ENCODE measurements at places on chromosomes 2 and 18.
A peak's percentile ranks its signal among the peaks of the same experiment; 100 is the strongest.

DNA sequence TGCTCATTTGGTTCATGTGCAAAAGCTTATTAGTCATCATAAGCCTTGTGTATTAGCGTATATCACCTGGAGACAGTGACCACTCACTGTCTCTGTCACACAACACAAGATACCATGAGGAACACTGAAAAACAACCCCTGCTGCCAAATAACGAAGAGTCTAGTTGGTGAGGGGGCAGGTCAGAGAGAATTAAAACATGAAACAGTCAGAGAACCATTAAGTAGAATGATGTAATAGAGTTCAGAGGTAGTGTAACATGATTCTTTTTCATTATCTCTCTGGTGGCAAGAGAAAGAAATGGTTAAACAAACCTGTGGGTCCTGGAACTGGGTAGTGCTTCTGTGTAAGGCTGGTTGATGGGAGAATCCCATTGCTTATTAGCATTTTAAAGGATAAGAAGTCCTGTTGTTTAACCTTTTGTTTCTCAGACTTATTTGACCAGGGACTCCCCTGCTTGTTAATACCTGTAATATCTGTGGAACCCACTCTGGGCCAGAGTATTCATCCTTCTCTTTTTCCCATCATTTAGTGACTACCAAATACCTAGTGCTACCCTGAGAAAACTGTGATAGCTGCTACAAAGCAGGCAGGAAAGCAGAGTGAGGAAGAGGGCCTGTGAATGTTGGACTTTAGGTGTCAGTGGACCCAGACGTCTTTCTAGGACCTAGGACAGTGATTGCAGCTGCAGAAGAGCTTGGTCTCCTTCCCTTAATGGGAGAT lies 38.0 kb downstream of the PTRHD1 start:
- no peak for DNase-seq

DNA sequence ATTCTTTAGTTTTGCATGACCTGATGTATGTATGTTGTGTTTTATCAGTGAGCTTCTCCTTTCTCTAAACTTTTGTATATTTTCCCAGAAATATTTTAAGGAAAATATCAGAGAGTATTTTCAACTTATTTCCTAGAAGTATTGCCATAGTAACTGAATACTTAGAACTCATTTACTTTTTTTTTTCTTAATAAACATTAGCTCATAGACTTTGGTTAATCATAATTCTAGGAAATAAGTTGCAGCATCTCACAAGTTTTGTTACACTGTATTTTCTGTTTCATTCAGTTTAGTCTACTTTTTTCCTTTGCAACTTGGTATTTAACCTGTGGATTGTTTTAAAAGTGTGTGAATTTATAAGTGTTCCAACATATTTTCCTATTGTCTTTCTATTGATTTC lies 27.5 kb downstream of the SMCHD1 start:
- DNase-seq = no peak

DNA sequence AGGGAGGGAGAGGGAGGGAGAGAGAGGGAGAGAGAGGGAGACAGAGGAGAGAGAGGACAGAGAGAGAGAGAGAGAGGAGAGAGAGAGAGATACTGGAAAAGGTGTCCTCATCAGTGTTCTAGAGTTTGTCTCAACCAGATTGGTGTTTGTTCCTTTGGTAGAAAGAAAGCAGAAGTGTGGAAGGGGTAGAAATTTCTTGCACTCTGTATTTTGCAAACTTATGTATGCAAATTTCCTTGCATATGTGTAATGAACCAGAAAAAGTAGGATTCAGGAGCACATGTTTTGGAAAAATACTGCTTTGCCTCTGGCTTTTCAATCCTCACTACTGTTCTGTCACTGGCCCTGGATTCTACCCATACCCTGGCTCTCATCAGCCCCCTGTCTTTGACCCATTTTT lies 1.1 kb upstream of the SP140 start:
- DNase-seq = no peak

- DNase-seq = no peak
These were observed 26.0 kb upstream of the SP3 start for GRCh38 chr2:173990970-173991819.

- DNase-seq = no peak
These were observed 292.4 kb upstream of the PXDN start for GRCh38 chr2:2036686-2037085.

GRCh38 chr2:120470041-120470965 lies 124.4 kb downstream of the INHBB start:
- DNase-seq = no peak

DNA sequence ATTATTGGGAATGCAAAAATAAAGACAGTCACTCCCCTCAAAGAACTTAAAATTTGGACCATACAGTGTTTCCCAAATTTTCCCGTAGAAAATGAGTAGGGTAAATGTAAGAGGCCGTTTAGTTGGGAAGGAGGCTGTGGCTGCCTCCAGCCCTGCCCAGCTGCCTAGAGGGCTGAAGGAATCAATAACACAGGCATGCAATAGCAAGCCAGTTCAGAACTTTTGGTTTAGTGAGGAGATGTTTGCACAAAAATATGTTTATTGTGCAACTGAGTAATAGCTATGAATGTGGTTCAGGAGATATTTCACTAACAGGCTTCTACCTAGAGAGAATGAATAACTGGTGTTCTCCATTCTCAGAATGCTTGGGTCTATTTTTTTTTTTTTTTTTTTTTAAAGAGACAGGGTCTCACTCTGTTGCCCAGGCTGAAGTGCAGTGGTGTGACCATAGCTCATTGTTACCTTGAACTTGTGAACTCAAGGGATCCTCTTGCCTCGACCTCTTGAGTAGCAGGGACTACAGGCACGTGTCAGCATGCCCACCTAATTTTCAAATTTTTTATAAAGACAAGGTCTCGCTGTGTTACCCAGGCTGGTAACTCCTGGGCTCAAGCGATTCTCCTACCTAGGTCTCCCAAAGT lies 23.6 kb downstream of the UGP2 start:
- no peak for DNase-seq

- peak; percentile 54 for DNase-seq
These were observed 323.2 kb downstream of the PLCL1 start for GRCh38 chr2:198127627-198128026.

DNA sequence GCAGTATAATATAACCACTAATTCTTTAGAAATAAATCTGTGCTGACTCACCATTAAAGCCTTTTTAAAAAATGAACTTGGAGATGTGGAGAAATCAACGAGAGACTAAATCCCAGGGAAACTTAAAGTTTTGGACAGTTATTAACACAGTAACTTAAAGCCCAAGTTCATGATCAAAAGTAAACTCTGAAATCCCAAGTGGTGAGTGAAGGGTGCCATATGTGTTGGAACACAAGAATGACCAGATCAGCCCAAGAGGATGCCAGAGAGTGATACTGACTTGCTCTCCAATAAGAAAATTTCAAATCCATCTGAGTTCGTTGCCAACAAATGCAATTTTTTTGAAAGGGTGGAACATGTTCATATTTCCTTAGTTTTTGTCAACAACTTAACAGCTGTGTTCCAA lies 838.1 kb upstream of the ACVR2A start:
- no peak for DNase-seq

GRCh38 chr2:171491292-171491691 lies 31.0 kb upstream of the CYBRD1 start:
- DNase-seq = no peak

GRCh38 chr2:201452058-201452921 lies 750 bp downstream of the STRADB start:
- DNase-seq = no peak

DNA sequence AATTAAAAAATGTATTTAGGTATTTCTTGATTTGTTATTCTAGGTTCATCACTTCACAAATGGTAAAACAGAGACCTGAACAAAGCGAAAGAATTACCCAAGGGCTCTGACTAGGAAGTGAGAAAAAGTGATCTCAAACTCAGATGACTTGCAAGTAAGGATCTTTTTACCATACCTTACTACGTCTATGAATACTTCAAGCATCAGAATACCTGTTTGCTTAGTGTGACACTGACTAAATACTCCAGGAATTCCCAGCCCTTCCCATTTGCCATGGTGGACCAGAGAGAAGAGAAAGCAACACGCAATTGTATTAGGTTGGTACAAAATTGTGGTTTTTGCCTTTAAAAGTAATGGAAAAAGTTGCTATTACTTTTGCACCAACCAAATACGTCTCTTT lies 35.8 kb upstream of the FIGN start:
- no peak for DNase-seq

- no peak for DNase-seq
These were observed 278.8 kb upstream of the SESTD1 start for GRCh38 chr2:179543361-179543901.

DNA sequence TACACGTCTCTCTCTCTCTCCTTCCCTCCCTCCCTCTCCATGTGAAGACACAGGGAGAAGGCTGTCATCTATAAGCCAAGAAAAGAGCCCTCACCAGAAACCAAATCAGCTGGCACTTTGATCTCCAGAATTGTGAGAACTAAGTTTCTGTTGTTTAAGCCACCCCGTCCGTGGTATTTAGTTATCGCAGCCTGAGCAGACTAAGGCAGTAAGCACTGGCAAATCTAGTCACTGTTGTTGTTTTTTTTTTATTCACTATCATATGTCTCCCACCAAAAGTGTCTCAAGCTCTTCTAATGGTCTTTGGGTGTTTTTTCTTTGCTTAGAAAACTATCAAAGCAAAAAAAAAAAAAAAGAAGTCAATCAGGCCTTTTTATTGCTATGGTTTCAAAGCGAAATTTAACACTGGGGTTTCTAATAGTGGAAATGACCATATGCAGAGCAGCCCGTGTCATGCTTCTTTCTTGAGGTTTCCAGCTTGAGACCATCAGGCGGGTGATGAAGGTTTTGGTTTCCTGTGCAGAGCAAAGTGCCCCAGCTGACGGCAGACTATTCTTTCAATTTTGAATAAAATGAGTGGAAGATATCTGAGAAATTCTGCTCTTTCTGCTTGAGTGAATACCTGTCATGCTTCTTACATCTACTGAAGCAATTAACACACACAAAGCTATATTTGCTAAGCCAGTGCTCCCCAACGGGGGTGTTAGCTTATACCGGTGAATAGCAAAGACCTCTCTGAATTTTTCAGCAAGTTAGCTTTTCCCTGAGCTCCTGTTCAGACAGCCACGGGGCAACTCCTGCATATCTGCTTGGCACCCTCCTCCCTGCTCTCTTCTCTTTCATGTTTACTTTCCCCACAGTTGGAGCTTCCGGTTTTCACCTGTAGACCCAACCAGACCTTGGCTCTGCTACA lies 394.1 kb upstream of the ATP5MC3 start:
- DNase-seq = peak; percentile 14

DNA sequence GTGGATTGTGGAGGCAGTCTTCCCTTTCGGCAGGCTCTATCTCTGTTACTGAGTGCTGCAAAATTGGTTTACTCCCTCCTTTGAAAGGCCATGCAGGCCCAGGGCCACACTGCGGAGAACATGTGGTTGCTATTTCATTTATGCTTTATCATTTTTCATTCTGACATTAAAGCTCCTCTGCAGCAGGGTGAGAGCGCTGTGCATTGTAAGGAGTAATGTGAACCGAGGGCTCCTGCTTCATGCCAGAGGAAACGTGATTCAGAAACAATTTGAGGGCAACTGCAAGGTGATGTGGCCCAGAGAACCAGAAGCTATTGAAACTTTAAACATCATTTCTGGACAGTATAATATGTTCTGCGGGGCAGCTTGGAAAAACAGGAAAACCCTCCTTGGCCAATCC lies 341.6 kb upstream of the NT5C1B start:
- DNase-seq = no peak

DNA sequence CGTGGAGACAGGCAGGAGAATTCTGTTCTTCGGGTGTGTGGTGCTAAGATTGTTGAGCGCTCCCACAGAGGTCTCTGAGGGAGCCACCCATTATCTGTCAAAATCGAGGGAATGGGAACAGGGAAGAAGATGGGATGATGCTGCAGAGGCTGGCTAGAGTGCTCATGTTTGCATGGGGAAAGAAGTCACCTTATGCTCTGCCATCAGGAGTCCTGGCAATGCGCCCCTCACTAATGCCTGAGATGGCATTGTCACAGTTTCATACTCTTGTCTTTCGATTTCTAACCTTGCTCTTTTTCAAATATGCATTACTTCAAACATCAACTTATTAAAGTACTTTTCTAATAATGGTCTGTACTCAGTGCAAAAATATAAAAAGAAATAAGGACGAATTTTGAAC lies 463.3 kb upstream of the CELF4 start:
- DNase-seq = no peak

GRCh38 chr2:28952836-28953211 lies 28.3 kb upstream of the TOGARAM2 start:
- DNase-seq = peak; percentile 4

GRCh38 chr18:65968239-65969004 lies 217.6 kb downstream of the CDH7 start:
- no peak for DNase-seq

DNA sequence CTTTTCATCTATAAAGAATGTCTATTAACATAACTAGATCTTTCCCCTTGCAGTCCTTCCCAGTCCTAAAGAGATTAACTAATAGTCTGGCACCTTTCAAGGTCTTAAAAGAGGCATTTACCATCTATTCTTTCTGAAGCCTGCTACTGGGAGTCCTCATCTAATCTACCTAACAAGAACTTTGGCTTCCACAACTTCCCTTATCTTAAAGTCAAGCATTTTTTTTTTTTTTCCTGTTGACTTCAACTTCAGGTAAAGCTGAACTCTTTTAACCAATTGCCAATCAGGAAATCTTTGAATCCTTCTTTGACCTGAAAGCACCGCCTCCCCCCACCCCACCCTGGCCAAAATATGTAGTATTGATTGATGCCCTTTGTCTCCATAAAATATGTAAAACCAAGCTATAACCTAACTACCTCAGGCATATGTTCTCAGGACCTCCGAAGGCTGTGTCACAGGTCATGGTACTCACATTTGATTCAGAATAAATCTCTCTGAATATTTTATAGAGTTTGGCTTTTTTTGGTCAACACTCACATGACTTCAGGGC lies 168.6 kb downstream of the PTPRM start:
- DNase-seq = no peak

GRCh38 chr2:30716123-30716900 lies 90.9 kb downstream of the CAPN13 start:
- no peak for DNase-seq

DNA sequence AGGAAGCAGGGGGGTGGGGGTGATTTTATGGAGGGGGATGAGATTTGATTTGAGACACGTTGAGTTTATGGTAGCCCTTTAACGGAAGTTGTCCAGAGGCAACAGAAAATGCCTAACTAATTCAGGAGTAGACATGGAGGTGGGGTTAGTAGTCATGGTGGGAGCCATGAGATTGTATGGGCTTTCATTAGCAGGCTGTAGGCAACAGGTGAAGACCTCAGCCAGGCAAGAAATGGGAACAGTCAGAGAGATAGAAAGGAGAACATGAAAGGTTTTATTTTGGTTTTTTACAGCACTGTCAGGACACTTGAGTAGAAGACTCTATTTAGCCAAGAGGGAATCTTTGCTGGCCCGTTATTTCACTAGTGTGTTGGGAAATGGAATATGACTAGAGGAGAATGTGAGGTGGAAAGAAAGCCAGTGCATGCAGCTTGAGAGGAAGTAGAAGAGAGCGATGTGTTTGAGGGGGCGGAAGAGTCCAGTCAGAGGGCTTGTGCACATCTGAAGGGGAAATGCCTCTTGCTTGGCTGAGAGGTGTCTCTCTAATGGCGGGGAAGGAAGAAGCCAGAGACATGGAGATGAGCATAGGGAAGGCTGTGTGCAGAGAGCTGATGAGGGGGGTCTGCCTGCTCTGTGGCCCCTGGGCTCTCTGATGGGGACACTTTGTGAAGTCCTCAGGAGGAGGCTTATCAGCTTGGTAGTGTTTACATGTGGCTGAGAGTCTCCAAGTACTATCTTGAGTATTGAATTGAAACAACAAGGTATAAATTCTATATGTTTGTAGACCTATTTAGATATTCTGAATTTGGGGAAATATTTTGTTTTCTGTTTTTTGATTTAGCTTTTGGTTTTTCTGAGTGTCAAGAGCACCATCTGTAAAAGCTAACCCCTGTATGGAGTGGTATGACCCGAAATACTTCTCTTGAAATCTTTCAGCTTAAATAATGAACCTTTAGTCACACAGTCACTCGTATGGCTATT lies 66.9 kb upstream of the ITM2C start:
- DNase-seq = no peak

Data from CD4-positive, alpha-beta T cell treated with Interleukin-10 for 1 hour (primary cell).